ENCODE measurements at places on chromosomes 6 and 20.

GRCh38 chr20:23438661-23439060 is 824 bp upstream of the CSTL1 start:
- no peak for DNase-seq

DNA sequence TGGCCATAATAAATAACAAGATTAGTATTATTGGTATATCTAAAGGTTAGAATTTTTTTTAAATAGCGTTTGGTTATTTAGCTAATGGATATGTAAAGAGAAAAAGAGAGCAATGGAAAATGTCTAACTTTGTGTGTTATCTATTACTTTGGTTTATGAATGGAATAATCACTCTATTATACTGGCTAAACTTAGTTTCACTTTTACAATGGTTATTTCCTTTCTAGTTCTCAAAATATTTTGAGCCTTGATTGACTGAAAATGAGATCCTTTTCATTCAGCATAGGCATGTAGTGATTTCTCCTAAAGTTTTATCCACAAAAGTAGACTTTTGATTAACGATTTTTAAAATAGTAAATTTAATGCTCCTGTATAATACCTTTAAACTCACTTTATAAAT is 51.6 kb upstream of the MLIP start:
- no peak for DNase-seq

- DNase-seq = peak; percentile 3
Measured at GRCh38 chr6:88867841-88868731, 95.3 kb downstream of the RNGTT start.

DNA sequence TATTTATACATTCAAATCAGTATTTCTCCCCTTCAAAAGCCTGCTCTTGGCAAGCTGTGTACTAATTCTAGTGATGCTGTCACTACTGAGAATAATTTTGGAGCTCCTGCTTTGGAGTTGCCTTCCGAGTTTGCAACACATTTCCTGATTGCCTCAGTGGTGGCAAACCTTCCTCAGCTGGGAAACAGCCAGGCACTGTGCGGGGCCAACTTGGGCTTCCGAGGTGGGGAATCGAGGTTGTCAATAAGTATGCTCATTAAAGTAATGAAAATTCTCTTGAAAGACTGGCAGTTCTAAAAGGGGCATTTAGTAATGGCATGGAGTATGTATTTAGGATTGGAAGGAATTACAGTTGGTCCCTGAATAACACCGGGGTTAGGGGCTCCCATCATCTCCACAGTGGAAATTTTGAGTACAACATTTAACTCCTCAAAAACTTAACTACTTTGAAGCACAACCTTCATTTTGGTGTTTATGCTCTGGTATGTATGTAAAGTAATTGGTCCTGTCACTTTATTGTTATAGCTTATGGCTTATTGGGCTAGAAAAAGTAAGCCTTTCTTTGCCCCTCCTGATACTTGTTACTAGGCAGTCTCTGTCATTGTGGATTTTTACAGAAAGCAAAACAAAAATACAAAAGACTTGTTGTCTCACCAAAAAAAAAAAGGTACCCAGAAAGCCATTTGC is 2.7 kb downstream of the PAQR8 start:
- DNase-seq = peak; percentile 11

DNA sequence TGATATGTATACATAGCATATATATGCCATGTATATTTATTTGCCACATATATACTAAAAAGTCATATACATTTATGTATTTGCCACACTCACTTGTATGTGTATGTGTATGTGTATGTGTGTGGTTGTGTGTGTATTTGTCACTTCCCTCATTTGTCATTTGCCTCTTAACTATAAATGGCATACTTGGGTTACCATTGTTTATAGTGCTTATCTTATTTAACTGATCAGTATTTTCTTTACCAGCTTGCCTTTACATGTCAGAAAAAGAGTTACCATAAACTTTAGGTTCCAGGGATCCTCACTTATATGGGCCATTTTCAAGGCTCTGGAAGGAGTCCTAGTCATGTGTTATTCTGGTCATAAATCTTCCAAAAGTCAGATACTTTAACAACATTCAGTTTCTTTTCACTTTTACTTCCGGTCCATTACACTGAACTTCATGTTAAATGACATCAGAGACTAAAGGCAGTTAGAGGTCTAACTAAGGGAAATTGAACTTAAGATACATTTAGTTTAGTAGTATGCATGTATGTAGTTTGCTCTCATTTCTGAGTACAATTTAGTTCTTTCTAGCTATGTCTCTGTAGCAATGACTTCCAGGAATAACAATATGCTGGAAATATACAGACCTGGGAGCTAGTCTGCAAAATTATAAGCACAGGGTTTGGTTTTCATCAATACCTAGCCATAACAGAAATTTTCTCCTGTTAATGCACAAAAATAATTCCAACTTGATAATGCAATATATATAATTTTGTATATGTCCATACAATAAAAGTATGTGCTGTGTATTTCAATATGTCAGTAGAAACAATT is 33.7 kb upstream of the HIVEP1 start:
- DNase-seq = peak; percentile 78

- no peak for DNase-seq
Measured at GRCh38 chr6:132733283-132733682, 19.4 kb upstream of the VNN1 start.

DNA sequence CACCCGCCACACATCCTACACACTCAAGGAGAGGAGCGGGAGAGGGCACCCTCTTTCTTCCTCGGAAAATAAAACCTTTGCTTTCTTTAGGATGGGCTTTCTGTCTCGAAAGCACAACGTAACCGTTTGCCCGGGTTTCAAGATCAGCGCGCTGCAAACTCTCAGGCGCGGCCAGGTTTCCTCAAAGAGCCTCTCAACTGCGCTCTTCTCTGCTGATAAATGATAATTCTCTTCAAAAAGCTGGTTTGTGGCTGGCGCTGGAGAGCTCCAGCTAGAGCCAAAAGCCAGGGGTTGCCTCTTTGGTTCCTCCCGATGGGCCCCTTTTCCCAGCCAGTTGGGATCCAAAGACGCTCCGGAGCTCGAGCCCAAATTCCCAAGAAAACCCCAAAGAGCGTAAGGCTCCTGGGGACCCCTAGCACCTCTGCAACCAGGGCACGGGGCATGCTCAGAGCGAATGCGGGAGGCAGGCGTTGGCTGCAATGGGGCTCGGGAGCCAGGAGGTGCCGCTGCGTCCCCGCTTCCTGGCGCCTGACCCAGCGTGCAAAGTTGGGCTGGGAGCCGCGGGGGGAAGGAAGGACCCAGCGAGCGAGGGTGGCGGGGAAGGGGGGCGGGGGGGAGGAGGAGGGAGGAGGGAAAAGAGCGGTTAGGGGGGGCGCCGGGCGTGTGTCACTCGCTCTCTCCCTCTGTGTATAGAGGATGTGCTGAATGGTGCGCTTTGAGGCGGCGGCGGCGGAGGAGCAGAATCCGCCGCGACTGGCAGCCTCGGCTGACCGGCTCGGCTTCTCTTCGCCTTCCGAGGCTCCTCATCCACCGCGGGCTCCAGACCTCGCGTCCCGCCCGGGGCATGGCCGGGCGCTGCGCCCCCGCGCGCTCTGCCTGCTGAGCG is at the start of gene PLCB1:
Gene PLCB1, plus strand, starts transcription at position 669 of the 886 bp plus-strand sequence. CDS start 386 bp downstream, outside the sequence.
- peak; percentile 72 for DNase-seq

DNA sequence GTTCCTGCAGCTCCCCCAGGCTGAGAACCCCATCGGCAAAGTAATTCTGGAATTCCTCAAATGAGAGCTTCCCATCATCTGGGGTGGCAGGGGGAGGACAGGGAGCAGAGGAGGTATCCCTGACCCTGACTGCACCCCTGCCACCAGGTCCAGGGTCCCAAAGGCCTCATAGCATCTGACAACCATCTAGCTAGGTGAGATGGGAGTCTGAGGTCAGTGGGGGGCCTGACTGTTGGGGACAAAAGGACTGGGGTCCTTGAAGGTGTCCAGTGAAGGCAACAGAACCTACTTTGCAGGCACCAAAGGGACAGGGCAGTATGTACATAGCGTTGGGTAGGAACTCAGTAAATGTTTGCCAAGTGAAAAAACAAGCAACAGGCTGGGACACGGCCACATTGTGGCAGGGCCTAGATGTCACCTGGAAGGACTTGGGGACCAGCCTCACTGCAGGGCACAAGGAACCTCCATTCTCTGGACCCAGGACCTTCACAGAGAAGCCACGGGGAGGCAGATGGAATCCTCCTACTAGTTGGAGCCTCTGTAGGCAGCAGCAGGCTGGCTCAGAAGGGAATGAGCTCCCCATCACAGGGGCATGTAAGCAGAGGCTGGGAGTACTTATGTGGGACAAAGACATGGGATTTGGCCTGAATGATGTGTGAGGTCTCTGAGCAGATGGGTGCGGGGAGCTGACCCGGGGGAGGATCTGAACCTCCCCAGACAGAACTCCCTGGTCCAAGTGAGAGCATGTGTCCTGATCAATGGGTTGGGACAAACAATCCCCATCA is 3.3 kb downstream of the NECAB3 start:
- DNase-seq = no peak

- peak; percentile 84 for DNase-seq
Measured at GRCh38 chr6:169289619-169290339, 36.1 kb upstream of the THBS2 start.

- no peak for DNase-seq
Measured at GRCh38 chr20:48155268-48155667, 370.0 kb upstream of the SULF2 start.

DNA sequence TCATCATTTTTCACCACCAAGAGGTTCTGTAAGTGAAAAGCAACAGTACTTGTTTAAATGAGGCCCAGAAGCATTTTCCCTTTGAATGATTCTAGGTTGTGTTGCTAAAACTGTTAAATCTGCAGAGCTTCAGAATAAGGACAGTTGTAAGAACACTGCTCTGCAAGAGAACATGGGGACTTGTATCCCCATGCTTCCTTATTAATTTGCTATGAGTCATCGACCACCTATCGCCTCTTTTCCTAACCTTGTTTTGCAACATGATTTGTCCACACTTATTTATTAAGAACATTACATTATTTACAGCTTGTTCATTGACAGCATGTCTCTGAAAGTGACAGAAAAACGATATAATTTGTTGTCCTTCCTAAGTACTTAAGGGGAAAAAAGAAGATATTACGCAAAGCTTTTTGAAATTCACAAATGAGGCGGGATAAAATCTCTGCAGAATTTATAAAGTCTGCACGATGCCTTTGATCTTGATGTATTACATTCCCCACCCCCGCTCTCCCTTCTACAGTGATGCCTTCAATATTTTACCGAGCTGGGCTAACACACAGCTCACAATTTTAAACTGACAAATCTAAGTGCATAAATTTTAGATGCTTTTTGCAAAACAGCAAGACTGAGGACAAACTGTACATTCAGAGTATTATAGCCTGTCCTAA is 220.0 kb upstream of the SPTLC3 start:
- no peak for DNase-seq

DNA sequence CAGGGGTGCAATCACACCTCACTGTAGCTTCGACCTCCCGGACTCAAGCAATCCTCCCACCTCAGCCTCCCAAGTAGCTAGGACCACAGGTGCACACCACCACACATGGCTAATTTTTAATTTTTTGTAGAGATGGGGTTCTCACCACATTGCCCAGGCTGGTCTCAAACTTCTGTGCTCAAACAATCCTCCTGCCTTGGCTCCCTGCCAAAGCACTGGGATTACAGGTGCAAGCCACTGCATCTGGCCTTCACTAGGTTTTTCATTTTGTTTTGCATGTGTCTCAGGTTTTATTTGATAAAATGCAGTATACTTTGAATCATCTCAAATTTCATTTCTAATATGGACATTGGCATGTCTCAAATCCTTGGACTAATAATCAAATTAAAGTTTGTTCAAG is 98.7 kb downstream of the SLC16A10 start:
- no peak for DNase-seq

GRCh38 chr6:13759025-13759424 is 47.4 kb upstream of the RANBP9 start:
- DNase-seq = no peak

DNA sequence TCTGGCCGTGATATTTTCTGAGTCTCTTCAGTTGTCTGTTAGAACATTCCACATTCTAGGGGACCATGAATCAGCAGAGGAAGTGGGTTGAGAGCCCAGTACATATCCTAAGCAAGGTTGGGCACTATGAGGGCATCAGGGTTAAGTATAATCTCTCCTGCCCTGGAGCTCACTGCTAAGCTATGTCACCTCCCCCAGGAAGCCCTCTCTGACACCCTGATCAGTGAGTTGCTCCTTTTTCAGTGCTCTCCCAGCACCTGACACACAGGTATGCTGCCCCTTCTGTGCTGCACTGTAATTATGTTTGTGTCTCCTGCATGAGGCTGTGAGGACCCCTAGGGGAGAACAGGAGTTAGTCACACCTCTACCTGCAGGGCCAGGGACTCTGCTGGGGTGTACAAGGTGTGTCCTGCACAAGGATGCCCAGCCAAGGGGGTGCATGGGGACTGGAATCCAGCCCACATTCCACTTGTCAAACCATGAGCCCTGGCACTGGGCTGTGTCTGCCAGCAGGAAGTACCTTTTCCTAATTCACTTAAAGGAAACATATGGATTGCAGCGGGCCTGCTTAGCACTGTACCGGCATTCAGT is 3.9 kb downstream of the RAB44 start:
- DNase-seq = no peak

GRCh38 chr6:43964659-43965570 is 162.3 kb downstream of the MRPL14 start:
- DNase-seq = no peak

DNA sequence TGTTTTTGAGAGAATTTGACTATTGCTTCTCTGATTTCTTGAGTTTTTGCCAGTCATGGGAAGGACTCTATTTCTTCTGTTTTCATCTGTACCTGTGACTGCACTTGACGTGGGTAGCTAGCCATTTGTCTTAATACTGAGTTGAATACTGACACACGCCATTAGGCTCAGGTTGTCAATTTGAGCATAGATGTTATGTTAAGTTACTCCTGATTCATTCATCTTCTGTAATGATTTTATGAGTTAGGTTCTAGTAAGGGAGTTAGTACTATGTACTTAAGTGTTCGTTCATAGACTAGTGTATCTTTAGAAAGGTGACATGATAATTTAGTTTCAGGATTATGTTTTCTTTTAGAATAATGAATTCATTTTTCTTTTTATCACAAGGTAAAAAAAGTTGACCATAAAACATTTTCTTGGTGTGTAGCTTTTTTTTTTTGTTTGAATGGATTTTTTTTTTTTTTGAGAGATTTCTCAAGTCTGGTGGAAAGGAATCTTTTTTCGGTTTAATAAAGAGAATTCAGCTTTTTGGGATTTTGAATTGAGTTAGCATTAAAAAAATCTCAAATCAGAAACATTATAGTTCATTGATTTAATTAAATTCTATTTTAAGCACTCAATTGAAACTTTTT is 1.7 kb downstream of the AFDN start:
- DNase-seq = no peak
